ENCODE measurements at places on chromosomes 5 and 9.

DNA sequence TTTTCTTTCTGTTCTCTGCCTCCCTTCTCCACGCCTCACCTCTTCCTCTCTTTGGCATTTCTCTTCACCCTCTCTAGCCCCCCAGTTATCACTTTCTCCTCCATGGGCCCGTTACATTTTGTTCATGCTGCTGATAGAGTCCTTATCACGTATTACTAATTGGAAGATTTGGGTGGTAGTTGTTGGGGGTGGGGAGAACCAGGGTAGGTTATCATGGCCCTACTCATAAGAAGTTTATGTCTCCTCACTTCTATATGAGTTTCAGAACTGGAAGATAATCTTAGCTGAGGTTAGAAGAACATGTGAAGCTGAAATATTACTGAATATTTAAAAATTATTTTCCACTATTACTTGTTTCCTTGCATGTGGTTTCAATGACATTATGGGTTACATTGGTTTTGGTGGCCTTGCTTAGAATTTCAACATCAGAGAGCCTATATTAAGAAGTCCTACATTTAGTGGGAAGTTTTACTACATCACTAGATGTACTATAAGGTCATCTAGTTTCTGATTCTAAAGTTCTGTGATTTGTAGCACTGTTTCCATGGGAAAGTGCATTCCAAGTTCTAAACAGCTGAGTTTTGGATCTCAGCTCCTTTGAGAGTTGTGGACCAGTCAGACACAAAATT is 36.8 kb downstream of the PIP5K1B start:
- no peak for DNase-seq

DNA sequence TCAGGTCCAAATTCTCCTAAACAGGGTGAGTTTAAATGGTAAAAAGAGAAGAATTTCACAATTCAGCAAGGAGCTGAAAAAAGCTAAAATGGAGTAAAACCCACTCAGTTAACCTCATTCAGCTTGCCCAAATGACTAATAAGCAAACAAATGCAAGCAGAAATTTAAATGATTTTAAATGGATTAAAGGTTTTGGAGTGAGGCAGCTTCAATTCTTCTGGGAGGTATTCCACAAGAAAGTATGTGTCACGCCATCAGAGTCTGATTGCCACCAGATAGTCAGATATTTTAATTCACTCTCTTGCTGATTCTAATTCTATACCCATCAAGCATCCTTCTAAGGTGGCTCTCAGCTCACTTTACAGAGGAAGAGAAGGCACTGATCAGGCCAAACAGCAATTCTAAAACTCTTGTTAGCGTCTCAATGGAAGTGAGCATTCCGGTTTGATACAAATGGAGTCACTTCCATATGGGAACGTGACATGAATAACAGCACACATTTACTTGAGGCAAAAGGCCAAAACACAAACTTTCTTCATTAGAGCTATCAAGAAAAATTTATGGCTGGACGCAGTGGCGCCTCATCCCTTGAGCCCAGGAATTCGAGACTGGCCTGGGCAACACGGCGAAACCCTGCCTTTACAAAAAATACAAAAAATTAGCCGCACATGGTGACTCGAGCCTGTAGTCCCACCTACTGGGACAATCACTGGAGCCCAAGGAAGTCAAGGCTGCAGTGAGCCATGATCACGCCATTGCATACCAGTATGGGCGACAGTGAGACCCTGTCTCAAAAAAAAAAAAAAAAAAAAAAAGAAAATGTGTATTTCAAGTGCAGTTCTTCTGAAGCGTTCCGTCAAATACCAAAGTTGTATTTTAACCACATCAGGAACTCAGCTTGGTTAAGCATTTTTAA is 2.0 kb downstream of the CLK4 start:
- DNase-seq = no peak

DNA sequence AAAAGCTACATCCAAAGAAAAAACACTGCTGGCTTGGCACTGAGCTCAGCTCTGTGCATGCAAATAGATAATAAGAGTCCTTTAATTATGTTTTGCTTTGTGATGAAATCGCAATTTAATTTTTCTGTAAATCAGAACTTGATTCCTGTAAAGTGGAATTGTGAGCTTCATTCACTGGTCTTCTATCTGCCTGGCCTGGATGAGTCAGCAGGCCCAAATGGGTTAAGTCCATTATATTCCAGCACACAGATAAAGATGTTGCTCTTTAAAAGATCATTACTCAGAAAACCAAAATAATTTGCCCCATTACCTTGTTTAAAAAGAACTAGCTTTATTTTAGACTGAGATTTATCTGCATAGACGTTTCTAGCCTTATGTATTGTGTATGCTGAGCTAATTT is 90.4 kb downstream of the CARTPT start:
- DNase-seq = no peak

DNA sequence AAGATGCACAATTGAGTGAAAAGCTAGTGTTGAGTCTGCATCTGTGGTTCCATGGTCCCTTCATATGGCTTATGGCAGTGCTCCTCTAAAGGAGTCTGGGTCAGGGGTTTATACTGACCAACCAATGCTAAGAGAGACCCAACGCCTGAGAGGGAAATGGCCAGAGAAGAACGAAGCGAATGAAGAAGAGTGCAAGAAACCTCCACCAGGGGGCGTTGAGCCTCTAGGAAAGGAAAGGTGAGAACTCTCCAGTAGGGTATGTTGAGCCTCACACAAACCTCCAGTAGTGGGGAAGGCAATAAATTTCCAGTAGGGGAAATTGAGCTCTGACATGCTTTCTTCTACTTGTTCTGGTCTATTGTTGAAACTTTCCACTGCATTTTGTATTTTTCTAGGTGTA is 470.6 kb downstream of the PRDM9 start:
- DNase-seq = no peak

GRCh38 chr5:36305571-36306326 is 4.0 kb upstream of the RANBP3L start:
- DNase-seq = no peak

DNA sequence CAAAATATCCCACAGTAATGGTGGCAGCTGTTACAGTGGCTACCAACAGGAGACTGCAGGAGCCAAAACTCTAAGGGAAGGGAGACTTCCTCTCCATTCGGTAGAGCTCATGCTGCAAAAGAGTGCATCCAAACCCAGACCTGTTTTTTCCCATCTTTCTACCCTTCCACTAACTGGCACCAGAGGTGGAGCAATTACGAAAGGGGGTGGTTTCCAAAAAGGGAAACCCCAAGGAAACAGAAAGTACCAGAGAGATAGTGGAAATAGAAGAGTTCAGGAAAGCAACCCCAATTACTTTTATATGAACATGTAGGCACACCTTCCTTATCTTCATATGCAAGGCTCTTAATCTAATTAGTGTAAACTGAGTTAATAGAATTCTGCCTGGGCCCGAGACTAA is 7.3 kb upstream of the WDR41 start:
- no peak for DNase-seq

DNA sequence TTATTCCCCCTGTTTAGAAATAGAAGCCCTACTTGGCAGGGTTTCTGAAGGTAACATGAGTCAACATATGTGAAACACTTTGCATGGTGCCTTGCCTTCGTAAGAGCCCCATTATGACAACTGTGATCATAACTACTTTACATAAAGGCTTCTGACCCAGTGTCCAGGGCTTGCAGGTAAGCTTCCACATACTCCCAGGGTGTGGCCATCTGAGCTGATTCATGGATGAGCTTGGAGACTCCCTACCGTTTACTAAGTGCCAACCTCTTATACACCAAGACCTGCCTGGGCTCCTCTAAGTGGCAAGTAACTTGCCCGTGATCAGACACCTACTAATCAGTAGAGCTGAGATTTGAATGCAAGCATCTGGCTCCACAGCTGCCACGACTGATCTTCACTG is 62.8 kb upstream of the C5orf58 start:
- no peak for DNase-seq

GRCh38 chr9:85744480-85744879 is 2.7 kb upstream of the AGTPBP1 start:
- no peak for DNase-seq

DNA sequence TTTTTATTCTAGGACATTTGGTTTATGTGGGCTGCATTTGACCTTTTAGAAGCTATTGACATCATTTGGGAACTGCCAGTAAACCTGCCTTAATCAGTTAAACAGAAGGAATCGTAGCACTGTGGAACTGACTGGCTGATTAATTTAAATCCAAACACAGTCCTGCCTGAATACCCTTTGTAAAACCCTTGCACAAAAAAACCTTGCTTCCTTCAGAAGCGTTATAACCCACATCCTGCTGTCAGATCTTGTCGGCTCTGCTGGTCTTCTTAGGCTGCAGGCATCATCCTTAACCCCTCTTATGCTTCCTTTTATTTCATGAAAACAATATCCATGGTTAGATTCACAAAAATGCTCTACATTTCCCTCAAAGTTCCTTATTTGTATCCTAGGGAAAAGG is 46.3 kb downstream of the PAM start:
- no peak for DNase-seq

- DNase-seq = no peak
Observed at GRCh38 chr5:15487228-15487627, 12.8 kb upstream of the FBXL7 start.

DNA sequence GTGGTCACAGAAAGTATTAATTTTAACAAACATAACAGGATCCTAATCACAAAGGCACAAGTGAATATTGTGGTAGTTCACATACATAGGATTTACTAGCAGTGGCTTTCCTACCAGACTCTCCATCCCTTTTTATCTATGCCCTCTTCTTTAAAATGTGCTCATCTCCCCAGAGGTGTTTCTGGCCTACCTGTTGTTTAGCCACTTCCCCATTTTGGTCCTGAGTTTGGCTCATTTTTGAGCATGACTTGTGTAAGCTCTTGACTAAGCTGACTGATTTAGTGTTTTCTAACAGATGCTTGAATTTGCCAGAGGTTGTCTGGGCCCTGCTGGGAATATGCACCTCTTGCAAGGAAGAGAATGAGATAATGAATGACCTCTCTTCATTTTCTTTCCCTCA is 517.7 kb upstream of the CLINT1 start:
- DNase-seq = no peak
